ENCODE measurements at places on chromosomes 1 and 21.

GRCh38 chr1:72007312-72007711 lies 275.0 kb downstream of the NEGR1 start:
- peak; percentile 17 for DNase-seq

- no peak for DNase-seq
These were observed 65.0 kb upstream of the KCND3 start for GRCh38 chr1:112054510-112054909.

- no peak for DNase-seq
These were observed 68.5 kb upstream of the CACYBP start for GRCh38 chr1:174931214-174931613.

DNA sequence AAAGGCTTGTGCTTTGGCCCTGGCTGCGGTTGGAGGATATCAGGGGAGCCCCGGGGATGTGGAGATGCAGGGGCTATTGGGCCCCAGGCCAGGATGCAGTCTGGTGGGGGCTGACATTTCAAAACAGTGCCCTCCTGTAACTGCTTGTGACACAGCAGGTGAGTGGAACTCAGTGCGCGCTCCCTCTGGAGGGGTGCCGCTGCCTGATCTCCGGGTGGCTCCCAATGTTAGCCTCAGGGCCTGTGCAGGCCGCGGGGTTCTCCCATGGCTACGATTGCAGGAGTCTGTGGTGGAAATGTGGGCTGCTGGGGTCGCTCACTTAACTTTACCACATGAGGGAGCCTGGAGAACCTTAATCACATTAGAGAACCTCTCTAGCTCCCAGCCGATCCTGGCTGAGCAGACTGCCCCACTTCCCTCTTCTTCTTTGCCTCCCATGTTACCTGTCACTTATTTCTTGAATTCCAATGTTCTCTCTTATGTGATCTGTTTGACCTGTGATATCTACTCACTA lies 163.2 kb downstream of the FMN2 start:
- DNase-seq, result no peak

DNA sequence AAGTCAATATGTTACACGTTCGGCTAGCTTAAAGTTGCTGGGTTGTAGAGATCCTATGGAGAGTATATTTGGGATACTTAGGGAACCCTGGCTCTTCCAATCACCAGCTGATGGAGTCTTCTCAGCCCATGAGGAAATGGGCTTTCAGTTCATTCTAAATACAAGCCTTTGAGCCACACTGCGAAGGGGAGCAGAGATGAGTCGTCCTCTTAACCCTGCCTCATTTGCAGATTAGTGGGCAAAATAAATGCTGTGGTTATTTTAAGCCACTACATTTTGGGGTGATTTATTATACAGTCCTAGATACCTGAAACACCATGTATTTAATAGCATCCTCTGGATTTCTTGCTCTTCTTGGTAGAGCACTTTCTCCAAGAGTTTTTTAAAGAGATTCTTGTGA lies 19.0 kb upstream of the VCAM1 start:
- no peak for DNase-seq

- no peak for DNase-seq
These were observed 181.8 kb downstream of the KAZN start for GRCh38 chr1:14780271-14780670.

GRCh38 chr1:108054396-108054795 lies 89.4 kb upstream of the VAV3 start:
- DNase-seq, result no peak

DNA sequence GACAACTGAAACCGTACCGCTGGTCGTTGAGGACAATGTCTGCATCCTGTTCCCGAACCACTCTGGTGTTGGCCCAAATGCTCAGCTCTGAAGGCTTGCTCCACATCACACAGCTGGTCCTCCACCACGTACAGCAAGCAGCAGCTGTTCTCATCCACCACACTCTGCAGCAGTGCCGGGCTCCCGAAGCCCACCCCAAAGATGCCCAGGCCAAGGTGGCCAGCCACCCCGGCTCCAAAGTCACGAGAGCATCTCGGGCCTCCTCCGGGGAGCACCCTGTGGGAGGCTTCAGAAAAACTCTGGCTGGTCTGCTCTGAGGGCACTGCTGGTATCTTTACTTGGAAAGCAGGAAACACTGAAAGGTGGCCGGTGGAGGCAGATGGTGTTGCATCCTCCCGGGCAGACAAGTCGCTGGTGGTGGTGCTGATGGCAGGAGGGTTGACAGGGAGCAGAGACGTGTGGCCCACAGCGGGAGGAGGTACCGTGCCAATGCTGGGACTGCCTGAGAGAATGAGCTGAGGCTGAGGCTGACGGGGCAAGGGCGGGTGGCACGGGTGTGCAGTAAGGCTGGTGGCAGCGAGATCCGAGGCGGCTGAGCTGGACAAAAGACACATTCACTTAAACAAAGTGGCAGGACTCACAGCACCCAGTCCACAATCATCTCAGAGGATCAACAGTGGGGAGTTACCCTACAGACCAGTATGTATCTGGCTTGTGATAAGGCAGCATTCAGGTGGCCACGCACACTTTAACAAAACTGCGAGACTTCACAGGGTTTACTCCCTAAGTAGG lies 6.5 kb upstream of the CCDC27 start:
- DNase-seq, result no peak

GRCh38 chr1:72064196-72065075 lies 217.9 kb downstream of the NEGR1 start:
- no peak for DNase-seq

- DNase-seq, result no peak
These were observed 717 bp downstream of the B4GALT3 start for GRCh38 chr1:161176468-161177111.

DNA sequence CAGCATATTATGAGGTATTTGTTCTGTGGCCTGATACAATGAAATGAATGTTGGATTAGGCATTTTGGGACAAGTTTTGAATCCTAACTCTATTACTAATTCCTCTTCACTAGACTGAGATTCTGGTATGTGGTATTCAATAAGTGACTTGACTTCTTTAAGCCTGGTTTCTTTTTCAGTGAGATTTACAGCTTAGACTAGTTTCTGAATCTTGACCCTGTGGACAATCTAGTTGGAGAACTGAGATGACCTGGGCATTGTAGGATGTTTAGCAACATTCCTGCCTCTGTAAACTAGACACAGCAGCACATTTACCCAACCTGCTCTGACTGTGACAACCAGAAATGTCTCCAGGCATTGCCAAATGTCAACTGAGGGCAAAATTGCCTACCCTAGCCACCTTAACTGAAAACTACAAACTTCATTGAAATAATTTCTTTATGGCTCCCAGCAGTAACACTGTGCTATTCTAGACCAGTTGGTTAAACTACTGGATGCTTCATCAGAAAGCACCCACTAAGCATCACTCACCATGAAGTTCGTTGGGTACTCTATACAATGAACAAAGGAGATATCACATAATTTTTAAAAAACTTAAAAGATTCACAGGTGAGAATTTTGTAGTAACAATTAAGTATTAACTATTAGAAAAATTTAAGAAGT lies 16.8 kb downstream of the PTPRC start:
- DNase-seq, result no peak

DNA sequence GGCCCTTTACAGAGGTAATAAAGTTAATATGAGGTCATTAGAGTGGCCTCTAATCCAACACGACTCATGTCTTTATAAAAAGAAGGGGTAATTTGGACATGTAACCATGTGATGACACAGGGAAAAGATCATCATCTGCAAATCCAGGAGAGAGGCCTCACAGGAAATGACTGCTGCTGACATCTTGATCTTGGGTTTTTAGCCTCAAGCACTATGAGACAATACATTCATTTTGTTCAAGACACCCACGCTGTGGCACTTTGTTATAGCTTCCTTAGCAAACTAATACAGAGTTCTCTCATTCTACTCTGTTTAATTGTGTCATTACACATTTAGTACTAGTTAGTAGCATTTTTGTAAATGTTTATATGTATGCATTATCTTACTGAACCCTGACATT lies 64.0 kb upstream of the RUNX1 start:
- DNase-seq, result no peak

DNA sequence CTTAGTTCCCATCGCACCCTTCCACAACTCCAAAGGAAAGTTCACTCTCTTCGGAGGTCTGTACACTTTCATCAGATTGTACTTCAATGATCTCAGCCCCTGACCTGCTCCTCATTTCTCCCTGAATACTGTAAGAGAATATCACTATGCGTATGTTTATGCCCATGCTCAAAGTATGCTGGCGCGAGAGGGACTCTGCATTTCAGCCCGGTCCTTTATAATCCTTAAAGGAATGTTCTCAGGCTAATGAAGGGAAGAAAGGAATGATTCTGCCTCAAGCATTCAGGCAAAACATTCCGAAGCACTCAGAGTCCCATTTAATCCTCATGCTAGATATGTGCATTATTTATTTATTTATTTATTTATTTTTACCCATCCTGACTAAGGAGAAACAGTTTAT lies 76.8 kb downstream of the PLD5 start:
- no peak for DNase-seq

GRCh38 chr1:110227774-110228173 lies 17.7 kb downstream of the KCNC4 start:
- DNase-seq, result no peak

DNA sequence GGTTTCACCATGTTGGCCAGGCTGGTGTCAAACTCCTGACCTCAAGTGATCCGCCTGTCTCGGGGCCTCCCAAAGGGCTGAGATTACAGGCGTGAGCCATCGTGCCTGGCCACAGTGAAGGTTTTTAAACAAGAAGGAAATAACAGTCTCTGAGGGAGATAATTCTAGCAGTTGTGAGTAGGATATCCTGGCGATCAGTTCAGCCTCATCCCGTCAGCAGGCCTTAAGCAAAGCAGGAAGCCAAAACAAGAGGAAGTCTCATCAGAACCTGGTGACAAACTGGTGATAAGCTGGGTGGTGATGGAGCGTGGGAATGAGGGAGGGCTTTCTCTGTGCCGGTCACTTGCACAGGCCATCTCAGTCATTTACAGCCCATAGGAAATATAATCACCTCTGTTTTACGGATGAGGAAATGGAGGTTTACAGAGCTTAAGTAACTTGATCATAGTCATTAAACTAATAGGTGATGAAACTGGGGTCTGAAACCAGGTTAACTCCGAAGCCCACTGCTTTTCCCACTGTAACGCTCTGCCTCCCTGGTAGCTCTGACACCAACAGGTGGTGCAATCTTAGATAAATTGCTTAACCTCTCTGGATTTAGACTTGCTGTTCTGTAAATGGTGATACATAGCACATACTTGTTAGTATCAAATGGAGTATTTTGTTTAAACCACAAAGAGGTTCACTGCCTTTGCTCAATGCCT lies 40.8 kb upstream of the A3GALT2 start:
- no peak for DNase-seq

GRCh38 chr1:2480986-2481364 lies 4.9 kb downstream of the PLCH2 start:
- no peak for DNase-seq

DNA sequence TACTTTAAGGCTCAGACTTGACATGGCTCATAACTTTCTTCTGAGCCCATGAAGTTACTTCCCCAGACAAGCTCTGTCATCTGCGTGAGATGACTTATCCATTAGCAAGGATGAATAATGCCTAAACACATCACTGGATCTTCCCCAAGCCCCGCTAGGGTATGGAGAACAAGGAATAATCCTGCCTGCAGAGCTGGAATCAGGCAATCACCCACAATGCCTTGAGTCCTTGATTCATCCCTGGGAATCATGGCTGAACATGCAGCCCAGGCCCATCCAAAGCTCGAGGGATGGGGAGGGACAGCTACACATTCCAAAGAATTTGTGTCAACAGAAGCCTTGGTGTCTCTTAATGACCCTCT lies 131.7 kb downstream of the PSMG1 start:
- no peak for DNase-seq

- peak; percentile 53 for DNase-seq
These were observed 9.1 kb upstream of the LUZP1 start for GRCh38 chr1:23177438-23178380.

- no peak for DNase-seq
These were observed 43.1 kb downstream of the RGSL1 start for GRCh38 chr1:182493063-182493462.

DNA sequence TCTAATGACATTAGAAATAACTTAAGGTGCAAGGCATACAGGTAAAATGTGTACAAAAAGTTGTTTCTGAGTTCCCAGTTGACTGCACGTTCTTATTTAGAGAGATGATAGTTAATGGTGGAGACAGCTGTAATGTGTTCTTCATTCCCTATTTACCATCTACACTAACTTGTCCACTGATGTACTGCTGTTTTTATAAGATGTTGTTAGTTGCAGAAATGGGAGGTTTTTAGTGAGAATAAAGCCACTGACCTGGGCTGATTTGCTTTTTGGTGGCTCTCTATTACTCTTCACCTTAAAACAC lies 122.9 kb upstream of the LYPLAL1 start:
- no peak for DNase-seq

DNA sequence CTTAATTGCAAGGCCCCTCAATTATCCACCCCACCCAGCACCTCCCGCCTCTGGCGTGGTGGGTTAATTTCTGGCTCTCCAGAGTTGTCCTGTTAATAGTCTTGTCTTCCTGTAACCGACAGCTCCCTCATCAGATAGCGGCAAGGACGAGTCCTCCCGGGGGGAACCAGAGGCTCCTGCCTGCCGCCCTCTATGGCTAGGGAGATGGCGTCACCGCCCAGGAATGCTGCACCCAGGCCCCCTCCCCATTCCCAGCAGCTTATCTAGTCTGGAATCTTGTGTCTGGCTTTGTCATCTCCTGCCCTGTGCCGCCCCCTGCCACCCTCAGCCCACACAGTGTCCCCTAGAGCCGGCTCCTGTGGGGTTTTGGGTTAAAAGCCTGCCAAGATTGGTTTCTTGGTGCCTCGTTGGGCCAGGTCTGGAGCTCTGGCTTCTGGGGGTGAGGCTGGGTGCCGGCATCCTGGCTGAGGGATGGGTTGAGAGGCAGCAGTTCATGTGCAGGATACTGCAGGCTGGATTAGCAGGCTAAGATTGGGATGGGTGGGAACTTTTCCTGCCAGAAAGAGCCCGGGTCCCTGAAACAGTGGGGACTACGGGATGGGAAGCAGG lies 48.8 kb downstream of the EDN2 start:
- no peak for DNase-seq

DNA sequence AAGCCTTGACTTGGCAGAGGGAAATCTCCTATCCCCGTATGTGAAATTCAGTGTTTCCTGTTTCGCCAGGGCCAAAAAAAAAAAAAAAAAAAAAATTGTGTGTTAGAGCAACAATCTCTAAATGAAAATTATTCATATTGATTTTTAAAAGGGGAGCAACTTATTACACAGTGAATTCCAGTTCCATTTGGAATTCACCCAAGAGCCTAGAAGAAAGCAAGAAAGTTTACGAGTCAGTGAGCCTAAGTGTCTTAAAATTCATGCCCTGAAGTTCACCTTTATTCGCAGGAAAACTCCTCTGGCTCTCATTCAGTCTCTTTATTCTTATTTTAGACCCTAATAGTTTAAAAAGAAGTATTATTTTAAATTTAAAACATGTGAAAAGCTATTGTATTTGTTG lies 42.1 kb upstream of the HUNK start:
- no peak for DNase-seq

GRCh38 chr1:41382480-41383090 lies 21.4 kb downstream of the FOXO6 start:
- peak; percentile 25 for DNase-seq

GRCh38 chr1:164858096-164858632 lies 299.2 kb downstream of the PBX1 start:
- no peak for DNase-seq

All from fibroblast of gingiva (primary cell).